CD4-positive, alpha-beta memory T cell (primary cell): ENCODE measurements at places on chromosomes 3 and 15. TPM values are rescaled to one million over a fixed set of nuclear protein-coding genes. Genes with fewer than 3 reads are reported as not detected.

GRCh38 chr15:65033659-65034269 lies 4.3 kb upstream of the MTFMT start:
- peak; percentile 40 for DNase-seq

DNA sequence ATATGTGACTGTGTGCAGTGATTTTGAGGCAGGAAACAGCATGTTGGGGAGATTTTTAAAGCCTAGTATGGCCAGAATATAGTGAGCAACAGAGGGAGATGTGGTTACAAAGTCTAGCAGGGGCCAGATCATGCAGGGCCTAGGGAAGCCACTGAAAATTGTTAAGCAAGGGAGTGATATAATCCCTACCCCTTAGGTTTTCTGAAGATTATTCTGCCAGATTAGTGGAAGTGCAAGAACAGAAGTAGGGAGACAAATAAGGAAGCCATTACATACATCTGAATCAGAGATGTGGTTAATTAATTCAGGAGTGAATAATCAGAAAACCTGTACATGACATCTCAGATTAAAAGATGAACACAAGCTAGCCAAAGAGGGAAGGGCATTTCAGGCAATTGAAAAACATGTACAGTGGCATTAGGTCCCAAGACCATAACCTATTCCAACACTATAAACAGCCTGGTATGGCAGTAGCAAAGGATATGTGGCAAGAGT lies 54.8 kb downstream of the MSL2 start:
- no peak for DNase-seq

- no peak for DNase-seq
Measured at GRCh38 chr3:113247675-113248458, 36.5 kb downstream of the BOC start.

GRCh38 chr15:100787567-100788417 lies 91.8 kb upstream of the ALDH1A3 start:
- no peak for DNase-seq

- no peak for DNase-seq
Measured at GRCh38 chr15:72872066-72872845, 88.7 kb upstream of the ADPGK start.

KIF23 gene
- not detected for total RNA-seq

GRCh38 chr3:130991126-130991525 lies 35.5 kb downstream of the ASTE1 start:
- no peak for DNase-seq

DNA sequence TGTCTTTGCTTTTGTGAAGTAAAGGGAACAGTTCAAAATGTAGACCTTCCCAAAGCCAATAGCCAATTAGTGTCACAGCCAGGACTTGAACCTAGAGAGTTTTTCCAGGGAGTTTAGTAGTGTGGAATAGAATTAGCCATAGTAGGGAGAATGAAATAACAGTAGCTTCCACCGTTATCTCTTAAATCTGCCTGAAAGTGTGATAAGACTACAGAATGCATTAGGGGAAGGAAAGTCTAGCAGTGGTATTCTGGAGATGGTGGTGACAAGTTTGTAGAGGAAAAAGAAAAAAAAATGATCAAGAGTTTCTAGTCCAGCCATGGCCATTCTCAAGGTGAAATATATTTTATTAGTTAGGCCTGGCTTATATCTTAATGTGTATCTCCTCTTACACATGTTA lies 13.8 kb downstream of the ATP11B start:
- DNase-seq = no peak

DNA sequence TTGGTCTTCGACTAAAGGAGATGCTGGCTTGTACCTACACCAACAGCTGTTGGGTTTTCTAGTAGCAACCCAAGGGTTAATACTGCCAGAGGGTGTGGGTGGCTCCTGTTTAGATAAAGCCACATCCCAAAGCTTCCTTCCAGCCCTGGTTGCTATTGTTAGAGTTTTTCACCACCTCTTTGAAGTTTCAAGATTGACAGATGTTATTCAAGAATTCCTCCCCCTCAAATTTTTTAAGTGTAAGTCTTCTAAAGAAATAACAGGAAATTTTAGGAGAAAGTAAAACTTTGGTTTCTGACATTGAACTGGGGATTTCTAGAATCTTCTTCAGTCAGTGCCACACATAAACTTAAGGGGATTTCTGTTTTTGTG lies 60.9 kb downstream of the TGFBR2 start:
- DNase-seq = peak; percentile 52

SLC12A1 gene
- total RNA-seq = not detected

DNA sequence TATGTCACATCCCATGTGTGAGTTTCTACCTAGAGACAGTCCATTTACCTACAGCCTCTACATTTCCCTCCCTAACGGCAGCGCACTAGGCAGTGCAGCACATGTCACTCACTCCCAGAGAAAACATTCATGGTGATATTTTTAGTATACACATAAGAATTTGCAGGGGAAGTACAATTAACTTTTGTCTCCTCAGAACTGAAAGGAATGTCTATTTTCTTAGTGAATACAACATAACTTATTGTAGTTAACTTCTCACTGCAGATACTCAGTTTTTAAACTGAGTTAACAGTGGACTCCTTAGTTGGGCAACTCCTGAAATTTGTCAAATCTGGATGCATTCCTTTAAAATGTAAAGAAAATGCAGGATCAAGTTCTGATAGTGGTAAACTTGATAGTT lies 4.5 kb upstream of the ZBTB47 start:
- no peak for DNase-seq

SEMA3B gene
- total RNA-seq = 0.87 TPM

GRCh38 chr3:150739877-150740645 lies 22.9 kb downstream of the SIAH2 start:
- DNase-seq = no peak

SPINT1 gene
- 4.0 TPM for total RNA-seq

DNA sequence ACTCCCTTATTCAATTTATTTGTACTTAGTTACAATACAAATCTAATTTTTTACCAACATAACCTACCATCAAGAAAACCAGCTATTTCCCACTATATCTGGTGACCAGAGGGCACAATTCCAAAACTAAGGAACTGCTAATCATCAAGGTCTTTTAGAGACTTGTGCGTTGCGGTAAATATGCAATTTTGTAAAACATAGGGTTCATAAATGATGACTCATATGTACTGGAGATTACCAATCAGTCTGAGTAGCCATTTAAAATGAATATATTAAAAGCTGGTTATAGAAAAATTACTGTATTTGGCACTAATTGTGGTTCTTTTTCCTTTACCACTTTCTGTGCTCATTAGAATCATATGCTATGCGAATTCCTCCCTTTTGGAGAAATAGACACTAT lies 859.6 kb downstream of the ROBO1 start:
- no peak for DNase-seq

SERINC4 gene
- 0.25 TPM for total RNA-seq

GBE1 gene
- total RNA-seq = 9.6 TPM

GPR87 gene
- not detected for total RNA-seq

DNA sequence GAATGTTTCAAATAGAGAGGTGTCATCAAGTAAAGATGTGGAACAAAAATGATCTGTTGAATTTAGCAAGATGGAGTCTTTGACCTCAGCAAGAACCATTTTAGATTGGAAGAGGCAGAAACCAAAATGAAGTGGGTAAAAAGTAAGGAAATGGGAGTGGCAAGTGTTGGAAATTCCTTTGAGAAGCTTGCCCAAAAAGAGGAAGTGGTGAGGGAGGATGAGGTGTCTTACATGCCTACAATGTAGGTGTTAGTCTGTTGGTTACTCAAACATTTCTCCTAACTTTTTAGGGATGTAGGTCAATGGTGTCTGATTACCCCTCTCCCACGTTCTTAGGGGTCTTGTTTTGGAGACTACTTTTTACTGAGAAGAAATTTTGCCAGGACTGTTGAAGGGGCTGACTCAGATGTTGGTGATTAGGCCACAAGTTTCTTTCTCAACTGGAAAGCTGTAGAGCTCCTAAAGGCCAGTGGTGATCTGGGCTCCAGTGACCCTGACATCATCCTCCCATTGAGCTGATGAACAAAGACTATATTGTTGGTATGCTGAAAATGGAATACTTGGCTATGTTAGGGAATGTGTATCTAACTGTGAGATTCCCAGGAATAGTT lies 5.1 kb downstream of the PPP2R3A start:
- DNase-seq = no peak

MASP1 gene
- total RNA-seq = not detected
